ENCODE measurements at places on chromosomes 2 and 18.

GRCh38 chr2:163465440-163465839 lies 270.4 kb downstream of the FIGN start:
- DNase-seq = peak; percentile 83

DNA sequence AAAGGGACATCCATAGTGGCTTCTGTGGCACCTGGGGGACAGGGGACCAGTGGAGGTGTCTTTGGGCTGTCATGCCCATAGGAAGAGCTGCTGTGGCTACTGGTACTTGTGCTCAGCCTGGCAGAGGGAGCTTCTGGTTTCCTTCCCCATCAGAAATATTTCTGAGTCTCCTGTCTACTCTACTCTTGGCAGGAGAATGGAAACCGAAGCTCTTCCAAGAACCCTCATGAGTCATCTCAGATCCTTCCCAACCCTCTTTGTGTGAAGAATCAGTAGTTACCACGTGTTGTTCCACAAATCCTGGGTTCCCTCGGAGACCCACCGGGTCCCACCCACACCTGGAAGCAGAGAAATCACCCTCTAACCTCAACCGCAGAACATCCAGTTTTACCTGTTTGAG lies 234.9 kb downstream of the FHOD3 start:
- DNase-seq = no peak

DNA sequence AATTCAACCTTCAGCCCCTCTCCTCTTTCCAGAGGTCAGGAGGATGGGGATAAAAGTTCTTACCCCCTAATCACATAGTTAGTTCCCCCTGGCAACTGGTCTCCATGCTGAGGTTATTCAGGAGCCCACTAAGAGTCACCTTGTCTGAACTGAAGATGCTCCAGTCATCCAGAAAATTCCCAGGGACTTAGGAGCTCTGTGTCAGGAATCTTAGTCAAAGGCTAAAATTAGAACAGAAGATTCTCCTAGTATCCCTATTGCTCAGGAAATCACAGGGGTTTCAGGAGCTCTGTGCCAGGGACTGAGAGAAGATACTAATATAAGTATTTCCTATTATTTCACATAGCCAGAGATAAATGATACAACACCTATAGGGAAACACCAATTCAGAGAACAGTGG lies 37.3 kb upstream of the LONRF2 start:
- DNase-seq = no peak

GRCh38 chr2:158199928-158200650 lies 98.4 kb downstream of the UPP2 start:
- peak; percentile 59 for DNase-seq

- DNase-seq = peak; percentile 27
Measured at GRCh38 chr18:37297106-37297505, 268.5 kb downstream of the CELF4 start.

DNA sequence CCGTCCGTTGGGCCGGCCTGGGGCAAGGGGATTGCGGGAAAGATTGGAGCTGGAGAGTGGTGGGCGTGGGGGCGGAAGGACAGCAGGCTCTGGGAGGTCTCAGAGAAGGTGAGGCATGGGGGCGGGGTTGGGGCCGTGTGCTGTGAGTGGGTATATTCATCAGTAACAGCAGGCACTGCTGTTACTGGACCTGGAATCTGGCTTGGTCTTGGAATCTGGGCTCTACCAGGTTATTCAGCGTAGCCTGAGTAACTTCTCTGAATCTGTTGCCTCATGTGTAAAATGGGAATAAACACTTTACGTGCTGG lies 435 bp downstream of the RNF181 start:
- DNase-seq = no peak

DNA sequence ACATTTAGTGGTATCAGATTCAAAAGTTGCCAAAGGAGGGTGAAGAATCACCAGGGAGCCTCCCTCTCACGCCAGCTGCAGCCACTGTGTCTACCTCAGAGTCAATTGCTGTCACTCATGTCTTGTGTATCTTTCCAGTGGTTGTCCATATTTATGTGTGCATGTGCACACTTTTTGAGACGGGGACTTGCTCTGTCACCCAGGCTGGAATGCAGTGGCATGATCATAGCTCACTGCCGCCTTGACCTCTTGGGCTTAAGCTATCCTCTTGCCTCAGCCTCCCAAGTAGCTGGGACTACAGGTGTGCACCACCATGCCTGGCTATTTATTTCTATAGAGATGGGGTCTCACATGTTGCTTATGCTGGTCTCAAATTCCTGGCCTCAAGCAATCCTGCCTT lies 4.0 kb downstream of the MOCOS start:
- DNase-seq = no peak

DNA sequence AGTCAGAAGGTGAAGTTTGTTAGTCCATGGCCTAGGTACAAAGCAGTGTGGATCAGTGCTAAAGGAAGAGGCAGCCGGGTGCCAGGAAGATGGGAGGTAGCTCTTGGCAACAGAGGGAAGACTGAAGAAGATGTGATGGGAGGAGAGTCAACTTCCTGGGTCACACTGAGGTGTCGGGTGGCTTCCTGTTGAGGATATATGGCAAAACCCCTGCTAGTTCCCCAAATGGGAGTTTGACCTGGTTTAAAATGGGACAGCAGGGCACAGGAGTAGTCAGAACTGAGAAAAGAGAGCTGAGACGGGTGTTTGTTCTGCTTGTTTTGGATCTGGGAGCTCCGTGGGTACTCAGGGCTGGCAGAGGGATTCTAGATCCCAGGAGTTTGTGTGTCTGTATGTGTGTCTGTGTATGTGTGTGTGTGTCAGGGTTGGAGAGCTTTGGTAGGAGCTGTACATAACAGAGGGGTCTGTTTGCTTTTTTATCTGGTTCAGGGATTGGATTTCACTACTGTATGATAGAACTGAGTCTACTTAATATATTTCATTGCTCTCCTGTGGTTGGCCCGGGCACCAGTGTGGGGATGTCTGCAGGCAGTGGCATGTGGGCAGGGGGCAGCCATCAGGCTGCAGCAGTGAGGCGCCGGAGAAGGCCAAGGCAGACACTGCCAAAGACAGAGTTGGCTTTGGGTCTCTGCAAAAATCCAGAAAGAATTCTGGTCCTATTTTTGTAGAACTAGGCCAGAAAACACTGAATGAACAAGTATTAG lies 17.1 kb downstream of the MXD1 start:
- no peak for DNase-seq

- no peak for DNase-seq
Measured at GRCh38 chr2:145484448-145485097, 964.7 kb upstream of the ZEB2 start.

DNA sequence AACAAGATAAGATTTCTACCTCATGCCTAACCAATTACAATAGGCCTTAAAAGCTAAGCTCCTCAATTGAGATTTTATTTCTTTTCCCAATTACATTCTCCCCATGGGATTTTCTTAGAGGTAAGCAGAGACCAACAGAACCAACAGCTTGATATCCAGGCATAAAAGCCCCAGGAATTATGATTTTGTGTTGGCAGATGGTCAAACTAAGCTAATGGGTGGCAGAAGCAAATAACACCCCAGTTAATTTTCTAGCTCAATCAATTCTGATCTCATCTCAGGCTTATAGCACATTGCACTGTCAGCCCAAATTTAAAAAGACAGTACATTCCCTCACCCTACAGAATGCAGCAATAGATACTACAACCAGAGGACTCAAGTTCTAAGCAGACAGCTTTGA lies 156.4 kb downstream of the NRXN1 start:
- no peak for DNase-seq

- no peak for DNase-seq
Measured at GRCh38 chr2:178327516-178327915, 123.5 kb downstream of the PRKRA start.

GRCh38 chr2:231297108-231297908 lies 98.2 kb upstream of the B3GNT7 start:
- peak; percentile 65 for DNase-seq

DNA sequence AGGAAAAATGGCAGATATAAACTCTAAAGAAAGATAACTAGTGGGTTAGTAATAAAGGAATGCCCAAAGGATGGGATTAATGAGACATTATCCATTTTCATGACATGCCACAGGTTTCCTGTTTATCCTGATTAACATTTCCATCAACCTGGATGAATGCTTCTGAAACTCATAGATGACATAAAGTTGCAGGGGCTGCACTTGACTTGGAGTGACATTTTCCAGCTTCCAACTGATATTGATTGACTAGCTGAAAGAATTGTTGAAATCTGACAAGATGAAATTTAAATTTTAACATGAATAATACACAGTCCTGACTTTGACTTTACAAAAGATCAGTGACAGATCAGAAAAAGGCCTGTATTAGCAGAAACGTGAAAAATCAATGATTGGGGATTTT lies 214.2 kb downstream of the DCC start:
- no peak for DNase-seq

DNA sequence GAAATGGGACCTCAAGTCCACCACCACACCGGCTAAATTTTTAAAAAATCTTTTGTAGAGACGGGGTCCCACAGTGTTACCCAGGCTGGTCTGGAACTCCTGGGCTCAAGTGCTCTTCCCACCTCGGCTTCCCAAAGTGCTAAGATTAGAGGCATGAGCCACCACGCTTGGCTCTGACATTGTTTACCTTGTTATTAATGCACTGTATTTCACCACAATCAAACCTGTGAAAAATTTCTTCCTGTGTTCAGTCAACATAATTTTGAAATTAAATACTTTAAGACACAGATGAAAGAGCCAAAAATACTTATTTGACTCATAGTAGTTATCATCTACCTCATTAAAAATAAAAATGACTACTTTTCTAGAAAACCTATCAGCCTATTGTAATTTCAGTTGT lies 16.0 kb upstream of the FAM124B start:
- no peak for DNase-seq

DNA sequence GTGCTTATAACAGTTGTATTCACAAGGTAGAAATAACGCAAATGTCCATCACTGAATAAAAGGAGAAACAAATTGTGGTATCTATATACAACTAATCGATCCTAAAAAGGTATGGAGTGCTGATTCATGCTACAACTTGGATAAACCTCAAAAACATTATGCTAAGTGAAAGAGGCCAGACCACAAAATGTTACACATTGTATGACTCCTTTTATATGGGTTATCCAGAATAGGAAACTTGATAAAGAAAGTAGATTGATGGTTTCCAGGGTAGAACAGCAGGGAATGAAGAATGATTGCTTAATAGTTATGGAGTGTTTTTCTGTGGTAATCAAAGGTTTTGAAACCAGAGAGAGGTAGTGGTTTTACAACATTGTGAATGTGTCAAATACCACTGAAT lies 432.2 kb upstream of the TRIB2 start:
- DNase-seq = no peak

- DNase-seq = no peak
Measured at GRCh38 chr2:60548311-60548710, 5.1 kb downstream of the BCL11A start.

- no peak for DNase-seq
Measured at GRCh38 chr2:37361994-37362698, 17.7 kb downstream of the QPCT start.

DNA sequence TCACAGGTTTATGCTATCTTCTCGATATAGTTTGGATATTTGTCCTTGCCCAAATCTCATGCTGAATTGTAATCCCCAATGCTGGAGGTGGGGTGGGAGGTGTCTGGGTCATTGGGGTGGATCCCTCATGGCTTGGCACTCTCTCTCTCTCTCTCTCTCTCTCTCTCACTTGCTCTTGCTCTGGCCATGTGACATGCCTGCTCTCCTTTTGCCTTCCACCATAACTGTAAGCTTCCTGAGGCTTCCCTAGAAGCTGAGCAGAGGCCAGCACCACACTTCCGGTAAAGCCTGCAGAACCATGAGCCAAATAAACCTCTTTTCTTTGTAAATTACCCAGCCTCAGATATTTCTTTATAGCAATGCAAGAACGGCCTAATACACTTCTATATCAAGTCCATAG lies 41.3 kb upstream of the PGAP1 start:
- DNase-seq = no peak

DNA sequence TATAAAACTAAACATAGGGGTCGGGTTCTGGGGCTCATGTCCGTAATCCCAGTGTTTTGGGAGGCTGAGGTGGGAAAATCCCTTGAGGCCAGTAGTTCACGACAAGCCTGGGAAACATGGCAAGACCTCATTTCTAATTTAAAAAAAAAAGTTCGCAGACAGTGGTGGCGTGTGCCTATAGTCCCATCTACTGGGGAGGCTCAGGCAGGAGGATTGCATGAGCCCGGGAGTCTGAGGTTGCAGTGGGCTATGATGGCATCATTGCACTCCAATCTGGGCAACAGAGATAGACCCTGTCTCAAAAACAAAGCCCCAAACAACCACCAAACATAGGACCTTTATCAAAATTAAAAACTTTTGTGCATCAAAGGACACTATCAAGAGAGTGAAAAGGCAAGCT lies 9.8 kb upstream of the HAAO start:
- DNase-seq = no peak

DNA sequence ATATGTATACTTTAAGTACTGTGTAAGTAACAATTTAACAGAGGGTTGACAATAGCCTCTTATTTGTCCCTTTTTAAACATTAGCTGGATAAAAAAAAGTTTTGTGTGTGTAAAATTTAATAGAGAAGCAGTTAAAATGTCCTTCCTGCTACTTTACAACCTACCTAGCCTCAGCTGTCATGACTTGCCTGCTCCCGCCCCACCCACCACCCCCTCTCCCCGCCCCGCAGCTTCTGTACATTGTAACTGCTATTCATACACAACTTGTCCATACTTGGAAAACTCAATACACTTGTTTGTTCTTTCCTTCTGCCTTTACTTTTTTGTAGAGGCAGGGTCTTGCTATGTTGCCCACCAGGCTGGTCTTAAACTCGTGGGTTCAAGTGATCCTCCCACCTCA lies 19.5 kb downstream of the RELCH start:
- DNase-seq = no peak

DNA sequence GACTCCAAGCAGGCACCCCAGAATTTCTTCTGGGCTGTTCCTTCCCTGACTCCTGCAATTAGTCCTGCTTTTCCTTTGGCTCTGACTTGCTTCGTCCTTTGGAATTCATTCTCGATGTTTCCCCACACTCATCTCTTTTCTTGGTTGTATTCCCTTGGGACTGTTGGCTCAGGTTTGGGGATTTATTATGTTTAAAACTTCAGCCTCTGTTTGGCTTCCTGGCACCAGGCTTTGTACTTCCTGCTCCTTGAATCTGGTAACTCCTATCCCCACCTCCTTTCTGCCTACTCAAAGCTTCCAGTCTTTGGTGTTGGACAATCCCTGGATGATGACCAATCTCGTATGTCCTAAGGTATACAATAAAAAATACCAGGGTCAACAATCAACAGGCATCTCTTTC lies 1.8 kb upstream of the KCNE4 start:
- no peak for DNase-seq

GRCh38 chr2:101884423-101884822 lies 107.3 kb upstream of the IL1R2 start:
- DNase-seq = no peak

DNA sequence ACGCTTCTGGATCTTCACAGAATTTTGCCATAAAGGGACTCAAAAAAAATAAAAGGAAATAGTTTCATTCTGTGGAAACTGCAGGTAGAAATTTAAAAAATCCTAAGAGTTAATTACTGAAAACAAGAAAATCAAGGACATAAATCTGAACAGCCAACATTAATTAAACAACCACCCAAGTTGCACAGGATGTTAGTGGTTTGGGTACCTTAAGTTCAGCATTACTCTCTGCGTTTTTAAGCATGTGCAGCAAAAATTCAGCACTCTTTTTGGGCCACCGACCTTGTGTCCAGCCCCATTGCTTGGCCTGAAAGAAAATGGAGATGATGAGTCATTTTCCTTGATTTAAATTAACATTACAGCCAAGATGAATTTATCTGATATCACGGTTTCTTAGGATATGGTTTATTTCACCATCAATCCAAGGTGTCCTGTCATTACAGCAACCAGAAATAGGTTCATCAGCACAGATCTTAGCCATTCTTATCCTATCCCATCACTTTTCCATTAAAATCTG lies 3.3 kb upstream of the C18orf32 start:
- no peak for DNase-seq

All from SK-N-DZ (cell line).